ENCODE measurements at places on chromosomes 4 and X. TPM values are rescaled to one million over a fixed set of nuclear protein-coding genes. Genes with fewer than 3 reads are reported as not detected.

IL1RAPL1 gene
- total RNA-seq = 0.31 TPM

TMEM35A gene
- 0.76 TPM for total RNA-seq

DNA sequence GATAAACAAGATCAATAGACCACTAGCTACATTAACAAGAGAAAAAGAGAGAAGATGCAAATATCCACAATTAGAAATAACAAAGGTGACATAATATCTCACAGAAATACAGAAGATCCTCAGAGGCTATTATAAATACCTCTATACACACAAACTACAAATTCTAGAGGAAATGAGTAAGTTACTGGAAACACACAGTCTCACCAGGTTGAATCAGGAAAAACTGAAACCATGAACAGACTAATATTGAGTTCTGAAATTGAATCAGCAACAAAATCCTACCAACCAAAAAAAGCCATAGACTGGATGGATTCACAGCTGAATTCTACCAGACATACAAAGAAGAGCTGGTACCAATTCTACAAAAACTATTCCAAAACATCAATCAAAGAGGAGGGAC, 211.8 kb upstream of the CPEB2 start:
- no peak for DNase-seq

DNA sequence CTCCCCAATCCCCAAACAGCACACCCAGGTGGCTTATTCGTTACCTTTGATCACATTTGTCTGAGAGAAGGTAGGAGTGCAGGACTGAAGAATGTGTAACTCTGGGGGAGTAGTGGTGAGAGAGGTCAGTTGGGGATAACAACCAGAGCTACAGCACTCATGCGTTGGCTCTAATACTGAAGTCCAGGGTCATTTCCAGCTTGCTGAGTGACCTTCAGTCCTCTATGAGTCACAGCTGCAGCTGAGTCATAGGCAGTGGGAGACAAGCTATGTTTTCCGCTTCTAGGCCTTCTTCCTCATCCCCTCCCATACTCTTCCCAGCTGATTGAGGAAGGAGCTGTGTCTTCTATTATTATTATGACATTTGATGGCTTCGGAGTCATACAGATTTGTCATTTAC, 31.6 kb upstream of the CT47C1 start:
- peak; percentile 58 for DNase-seq

GRCh38 chr4:47432749-47433148, 30.8 kb downstream of the COMMD8 start:
- DNase-seq = no peak

DNA sequence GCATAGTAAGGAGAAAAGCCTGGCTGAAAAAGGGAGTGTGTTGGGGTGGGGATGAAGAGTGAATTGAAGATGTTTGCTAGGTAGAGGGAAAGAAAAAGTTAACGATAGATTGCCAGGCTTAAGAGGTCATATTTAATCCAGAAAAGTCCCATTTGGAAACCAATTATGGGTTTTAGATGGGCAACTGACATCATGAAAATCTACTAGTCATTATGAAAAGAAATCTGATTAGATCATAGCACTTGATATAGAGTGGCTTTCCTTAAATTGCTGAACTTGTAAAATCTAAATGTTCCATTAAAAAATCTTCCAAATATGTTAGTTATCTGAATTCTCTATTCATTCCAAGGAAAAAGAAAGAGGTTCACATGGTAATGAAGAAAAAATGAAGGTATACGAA, 37.5 kb upstream of the IL21 start:
- DNase-seq = no peak

GRCh38 chr4:185853841-185854240, 41.8 kb upstream of the SORBS2 start:
- DNase-seq = no peak

Measured in left colon (tissue), 2 donors.